ENCODE measurements at places on chromosomes 4 and X.
A peak's percentile ranks its signal among the peaks of the same experiment; 100 is the strongest.

GRCh38 chr4:183962419-183962818 is 57.3 kb downstream of the STOX2 start:
- DNase-seq = no peak

GRCh38 chr4:185801471-185801870 is 10.5 kb downstream of the SORBS2 start:
- no peak for DNase-seq

DNA sequence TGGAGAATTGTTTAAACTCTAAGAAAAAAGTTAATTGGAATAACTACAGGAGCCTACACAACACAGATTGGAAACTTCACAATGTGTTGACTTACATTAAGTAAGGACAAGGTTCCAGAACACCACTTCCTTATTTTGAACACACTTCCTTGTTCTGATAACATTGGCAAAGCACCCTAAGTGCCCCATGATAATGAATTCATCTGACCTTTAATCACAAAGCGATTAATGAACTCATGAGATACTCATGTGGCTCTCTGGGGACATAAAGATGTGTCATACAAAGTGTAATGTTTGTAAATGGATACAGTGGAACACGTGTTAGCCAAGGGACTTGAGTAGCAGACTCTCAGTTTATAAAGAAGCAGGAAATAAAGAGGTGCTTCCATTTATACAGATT is 69.0 kb upstream of the ATOH1 start:
- DNase-seq = no peak

DNA sequence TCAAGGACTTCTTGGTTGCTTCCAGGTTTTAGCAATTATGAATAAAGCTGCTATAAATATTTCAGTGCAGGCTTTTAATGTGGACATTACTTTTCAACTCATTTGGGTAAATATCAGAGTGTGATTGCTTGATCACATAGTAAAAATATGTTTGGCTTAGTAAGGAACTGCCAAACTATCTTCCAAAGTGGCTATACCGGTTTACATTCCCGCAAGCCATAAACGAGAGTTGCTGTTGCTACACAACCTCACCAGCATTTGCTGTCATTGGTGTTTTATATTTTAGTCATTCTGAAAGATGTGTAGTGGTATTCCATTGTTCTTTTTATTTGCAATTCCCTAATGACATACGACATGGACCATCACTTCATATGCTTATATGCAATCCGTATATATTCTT is 30.9 kb upstream of the SPOCK3 start:
- DNase-seq = no peak

DNA sequence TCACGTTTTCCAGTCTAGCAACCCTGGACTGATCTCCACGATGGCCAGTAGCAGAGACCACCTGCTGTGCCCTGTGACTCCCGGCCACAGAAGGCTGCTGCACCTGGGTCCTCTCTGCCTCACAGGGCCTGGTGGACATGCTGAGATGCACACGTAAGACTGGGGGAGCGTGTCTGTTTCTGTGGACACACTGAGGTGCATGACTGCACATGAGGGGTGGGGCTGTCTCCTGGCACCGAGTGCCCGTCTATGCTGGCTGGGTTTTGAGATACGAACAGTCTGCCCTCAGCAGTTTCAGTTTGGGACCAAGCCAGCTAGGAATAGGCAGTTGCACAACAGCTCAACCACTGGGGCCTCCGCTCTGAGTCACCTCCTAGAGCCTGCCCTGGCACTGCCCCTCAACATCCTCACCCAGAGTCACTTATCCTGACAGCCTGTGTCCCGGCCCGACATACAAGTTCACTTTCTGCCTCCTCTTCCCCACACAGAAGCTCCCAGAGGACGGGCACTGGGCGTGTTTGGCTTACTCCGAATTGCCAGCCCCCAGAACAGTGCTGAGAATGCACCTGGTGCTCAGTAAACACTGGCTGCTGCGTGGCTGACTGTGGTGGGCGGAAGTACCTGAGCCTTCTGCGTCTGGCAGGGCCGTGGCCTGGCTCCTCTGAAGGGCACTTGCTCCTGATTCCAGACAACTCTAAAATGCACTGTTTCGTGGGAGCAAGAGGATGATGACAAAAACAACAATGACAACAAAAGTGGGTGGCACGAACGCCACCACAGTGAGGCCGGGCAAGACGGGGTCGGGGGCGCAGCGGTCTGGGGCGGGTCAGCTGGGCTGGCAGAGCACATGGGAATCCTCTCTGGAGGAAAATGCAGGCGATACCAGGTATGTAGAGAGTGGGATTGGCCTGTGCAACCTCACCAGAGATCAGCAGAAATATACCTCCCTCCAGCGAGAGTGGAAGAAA is 30.9 kb downstream of the RNF212 start:
- no peak for DNase-seq

DNA sequence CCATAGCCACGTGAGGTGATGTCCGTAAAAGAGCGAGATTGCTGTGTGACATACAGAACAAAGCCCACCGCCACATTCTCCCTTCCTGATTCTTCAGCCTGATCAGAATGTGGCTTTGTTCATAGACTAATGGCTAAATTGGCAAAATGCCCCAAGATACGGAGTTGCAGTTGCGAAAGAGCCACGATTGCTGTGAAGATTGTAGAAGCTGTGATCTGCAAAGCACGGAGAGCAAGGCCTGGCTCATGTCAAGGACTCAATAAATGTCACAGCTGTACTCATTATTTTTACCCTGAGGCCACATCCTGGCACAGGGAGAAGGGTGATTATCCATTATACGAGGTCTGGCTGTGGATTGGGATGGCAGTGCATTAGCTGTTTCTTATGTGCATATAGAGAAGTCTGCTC is 34.2 kb downstream of the ARSD start:
- DNase-seq = no peak

GRCh38 chr4:109879636-109880314 is 31.9 kb downstream of the LRIT3 start:
- DNase-seq = no peak

- no peak for DNase-seq
These were observed 111.3 kb upstream of the ATP8A1 start for GRCh38 chr4:42768125-42768748.

DNA sequence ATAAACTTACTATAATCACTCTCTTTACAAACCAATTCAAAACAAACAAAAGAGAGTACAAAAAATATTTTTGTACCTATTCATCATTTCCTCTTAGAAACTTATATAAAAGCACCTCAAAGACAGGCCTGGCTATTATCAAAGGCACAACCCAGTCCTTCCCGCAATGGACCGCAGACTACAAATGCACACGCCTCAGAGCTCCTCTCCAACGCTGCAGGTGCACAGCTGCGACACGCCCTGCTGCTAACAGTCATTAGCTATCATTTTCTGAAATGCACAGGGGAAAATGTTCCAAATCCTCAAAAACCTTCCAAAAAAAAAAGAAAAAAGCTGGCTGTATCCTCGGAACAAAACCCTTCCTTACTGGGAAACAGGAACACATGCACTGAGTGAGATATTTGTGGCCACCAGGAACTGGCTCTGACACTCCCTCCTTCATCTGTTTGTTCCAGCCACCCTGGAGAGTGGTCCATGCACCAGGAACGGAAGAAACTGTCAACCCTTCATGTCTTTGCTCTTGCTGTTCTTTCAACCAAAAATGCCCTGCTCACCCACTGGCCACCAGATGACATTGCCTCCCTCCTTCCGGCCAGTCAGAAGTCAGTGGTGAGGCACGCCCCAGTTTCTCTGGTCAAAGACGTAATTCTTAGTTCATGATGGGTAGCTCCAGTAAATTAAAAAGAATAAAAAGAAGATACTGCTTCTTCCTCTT is 16.7 kb downstream of the IRF2 start:
- DNase-seq = no peak

DNA sequence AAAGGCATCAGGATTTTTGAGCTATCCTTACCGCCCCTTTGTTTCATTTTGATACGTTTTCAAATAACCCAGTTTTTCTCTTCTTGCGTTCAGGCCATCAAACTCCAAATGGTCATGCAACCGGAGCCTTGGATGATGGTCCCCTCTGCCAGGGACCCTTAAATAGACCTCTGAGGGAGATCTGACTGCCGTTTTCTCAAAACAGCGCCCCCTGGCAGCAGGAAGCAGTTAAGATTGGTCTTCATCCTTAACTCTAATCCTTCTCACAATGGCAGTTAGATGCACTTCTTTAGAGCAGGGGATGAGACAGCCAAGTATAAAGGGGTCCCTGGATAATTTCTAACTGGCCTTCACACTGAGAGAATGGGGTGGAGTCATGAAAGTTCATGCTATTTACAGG is 525.0 kb upstream of the SPANXN1 start:
- DNase-seq = no peak

- DNase-seq = no peak
These were observed 243.8 kb upstream of the HHIP start for GRCh38 chr4:144402176-144402575.

GRCh38 chr4:11053601-11054220 is 369.1 kb upstream of the CLNK start:
- no peak for DNase-seq

- no peak for DNase-seq
These were observed 86.2 kb downstream of the PHEX start for GRCh38 chrX:22118161-22118830.

- no peak for DNase-seq
These were observed 71.7 kb downstream of the DDX60L start for GRCh38 chr4:168408620-168409019.

GRCh38 chr4:110615353-110616237 is 7.3 kb downstream of the PITX2 start:
- DNase-seq = no peak

DNA sequence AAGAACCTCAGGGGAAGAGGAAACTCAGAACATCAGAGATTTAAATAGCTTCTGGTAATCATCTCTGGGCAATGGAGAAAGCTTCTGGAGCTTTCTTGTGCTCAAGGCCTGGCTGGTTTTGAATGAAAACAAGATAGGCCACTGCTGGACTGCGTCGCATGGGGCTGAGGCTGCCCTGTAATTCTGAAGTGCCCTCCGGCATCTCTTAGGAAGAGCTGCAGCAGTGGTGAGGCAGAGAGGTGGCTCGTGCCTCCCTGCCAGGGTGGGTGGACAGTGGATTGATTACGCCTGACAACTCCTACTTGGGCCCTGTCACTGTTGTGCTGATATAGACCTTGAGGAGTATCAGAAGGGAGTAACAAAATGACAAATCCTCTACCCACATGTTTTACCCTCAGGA is 279.7 kb downstream of the NR3C2 start:
- DNase-seq = no peak

GRCh38 chr4:187016101-187016500 is 292.4 kb upstream of the FAT1 start:
- no peak for DNase-seq

DNA sequence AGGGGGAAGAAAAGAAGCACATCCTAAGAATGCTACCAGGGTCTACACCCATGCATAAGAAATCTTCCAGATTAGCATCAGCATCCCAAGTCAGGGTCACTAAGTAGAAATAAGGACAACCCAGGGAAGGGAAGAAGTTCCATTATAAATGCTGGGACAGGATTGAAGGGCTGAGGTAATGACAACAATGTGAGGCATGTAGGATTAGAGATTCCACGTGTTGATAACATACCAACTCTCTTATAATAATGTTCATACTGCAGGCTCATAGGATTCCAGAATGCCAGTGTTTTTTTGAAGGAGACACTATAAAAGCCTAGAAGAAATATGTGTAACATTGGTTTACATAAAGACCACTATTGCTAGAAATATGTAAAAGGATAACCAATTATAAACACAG is 201.2 kb downstream of the MID1IP1 start:
- DNase-seq = no peak

- no peak for DNase-seq
These were observed 463.5 kb upstream of the FAM241A start for GRCh38 chr4:111681751-111682150.

GRCh38 chr4:5217421-5217820 is 166.1 kb downstream of the STK32B start:
- DNase-seq = no peak

- no peak for DNase-seq
These were observed 69.0 kb downstream of the ATOH1 start for GRCh38 chr4:93897559-93897958.

GRCh38 chrX:9644335-9644734 is 121.3 kb downstream of the GPR143 start:
- DNase-seq = peak; percentile 6

GRCh38 chr4:168612450-168613135 is 115.7 kb downstream of the PALLD start:
- DNase-seq = no peak

GRCh38 chr4:89156174-89156914 is 45.0 kb downstream of the TIGD2 start:
- DNase-seq = no peak

GRCh38 chrX:137878401-137878800 is 312.5 kb downstream of the ZIC3 start:
- no peak for DNase-seq

- DNase-seq = no peak
These were observed at the start of gene RUFY3 for GRCh38 chr4:70721747-70722146. Gene RUFY3 (plus strand): TSS chr4:70721964. CDS start chr4:70722574, 610 bp downstream.

DNA sequence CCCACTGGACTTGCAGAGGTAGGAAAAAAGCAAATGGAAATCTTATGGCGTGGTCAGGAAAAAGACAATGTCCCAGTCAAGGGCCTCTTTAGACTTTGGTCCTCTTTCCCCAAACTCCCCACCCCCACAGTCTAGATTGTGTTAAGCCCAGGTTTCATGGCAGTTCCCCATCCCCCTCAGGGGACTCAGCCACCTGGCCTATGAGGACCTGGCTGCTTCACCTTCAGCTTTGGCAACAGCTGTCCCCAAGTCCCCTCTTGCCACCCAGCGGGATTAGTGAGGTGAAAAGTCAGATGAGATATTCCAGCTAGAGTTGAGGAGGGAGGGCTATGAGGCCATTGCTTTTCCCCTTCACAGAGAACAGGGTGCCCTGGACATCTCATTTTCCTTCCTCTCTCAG is 457 bp downstream of the RIPPLY1 start:
- DNase-seq = no peak

DNA sequence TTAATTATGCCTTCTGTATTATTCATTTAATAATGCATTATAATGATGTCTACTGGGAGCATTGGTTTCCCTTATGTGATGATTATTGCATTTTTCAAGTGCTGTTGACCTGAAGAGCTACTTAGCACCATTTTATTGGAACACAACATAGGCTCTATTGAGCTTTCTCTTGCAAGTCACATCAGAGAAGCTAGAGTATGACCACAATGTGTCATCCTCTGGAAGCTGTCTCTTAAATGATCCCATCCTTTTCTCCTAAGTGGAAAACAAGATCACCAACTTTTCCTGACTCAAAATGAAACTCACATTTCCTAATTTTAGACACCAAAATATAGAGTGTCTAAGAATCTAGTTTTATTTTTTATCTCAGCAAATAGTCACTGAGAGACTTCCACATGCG is 1451.9 kb downstream of the PCDH7 start:
- no peak for DNase-seq

- no peak for DNase-seq
These were observed 62.2 kb upstream of the IL13RA1 start for GRCh38 chrX:118665204-118665603.

DNA sequence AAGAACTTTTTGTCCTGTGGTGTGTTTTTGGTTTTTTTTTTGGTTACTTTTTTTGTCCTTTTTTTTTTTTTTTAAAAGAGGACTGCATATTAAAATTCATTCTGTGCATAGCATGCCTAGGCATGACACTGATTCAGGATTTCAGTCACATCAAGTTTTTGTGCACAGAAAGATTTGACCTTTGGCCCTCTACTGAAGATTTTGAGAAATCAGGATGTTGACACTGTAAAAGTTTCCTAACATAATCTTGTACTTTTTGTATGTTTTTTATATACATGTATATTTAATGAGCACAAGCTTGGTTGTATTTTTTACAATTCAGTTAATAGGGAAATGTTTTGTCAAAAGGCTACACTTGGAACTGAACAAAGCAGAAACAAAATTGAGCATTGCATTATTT is 100.0 kb upstream of the DDX3X start:
- DNase-seq = no peak
